ENCODE measurements at places on chromosomes 1 and 21.

GRCh38 chr1:54516249-54516920, 31.6 kb upstream of the ACOT11 start:
- no peak overlapping the region for H3K4me3 ChIP-seq
- H3K27me3 ChIP-seq: no peaks in the 10 kb centered on the region
- no peaks in the 10 kb centered on the region for H3K36me3 ChIP-seq
- no peak for DNase-seq
- no peaks in the 10 kb centered on the region for H3K4me1 ChIP-seq
- no peak overlapping the region for H3K27ac ChIP-seq

DNA sequence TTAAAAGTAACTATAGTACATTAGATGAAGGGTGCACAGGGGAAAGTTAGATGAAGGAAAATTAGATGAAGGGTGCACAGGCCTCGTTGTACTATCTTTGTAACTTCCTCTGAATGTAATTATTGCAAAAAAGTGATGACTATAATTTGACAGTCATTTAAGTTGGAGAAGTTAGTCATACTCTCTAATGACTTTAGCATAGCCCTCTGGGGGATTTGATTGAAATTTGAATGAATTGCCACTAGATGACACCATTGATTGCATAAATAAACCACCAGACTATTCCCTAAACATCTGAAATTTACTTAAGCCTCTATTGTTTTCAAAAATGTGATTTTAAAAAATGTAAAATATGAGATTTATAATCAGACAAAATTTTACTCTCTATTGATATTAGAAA, 102.6 kb downstream of the TPR start:
- no peaks in the 10 kb centered on the region for H3K36me3 ChIP-seq
- no peaks in the 10 kb centered on the region for H3K27me3 ChIP-seq
- no peak for DNase-seq
- no peaks in the 10 kb centered on the region for H3K4me1 ChIP-seq
- no peak overlapping the region for H3K4me3 ChIP-seq
- no peak overlapping the region for H3K27ac ChIP-seq

DNA sequence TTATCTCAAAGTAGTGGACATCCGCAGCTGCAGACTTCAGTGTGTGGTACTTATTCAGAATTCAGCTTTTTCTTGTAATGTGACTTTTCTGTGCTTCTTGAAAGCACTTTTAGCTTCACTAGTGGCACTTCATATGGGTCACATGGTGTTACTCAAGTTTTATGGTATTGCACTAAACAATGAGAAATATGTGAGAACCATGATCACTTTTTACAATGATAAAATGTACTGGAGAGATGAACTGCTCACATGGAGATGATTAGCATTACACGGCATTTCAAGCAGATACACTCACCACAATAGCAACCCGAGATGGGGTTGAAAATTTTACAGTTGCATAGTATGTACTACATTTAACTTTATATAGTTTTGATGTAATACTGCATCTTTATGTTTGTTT, 40.1 kb upstream of the GPR52 start:
- no peak for DNase-seq
- no peaks in the 10 kb centered on the region for H3K4me1 ChIP-seq
- H3K27me3 ChIP-seq: no peaks in the 10 kb centered on the region
- H3K4me3 ChIP-seq: no peak overlapping the region
- no peaks in the 10 kb centered on the region for H3K36me3 ChIP-seq
- H3K27ac ChIP-seq: no peak overlapping the region

DNA sequence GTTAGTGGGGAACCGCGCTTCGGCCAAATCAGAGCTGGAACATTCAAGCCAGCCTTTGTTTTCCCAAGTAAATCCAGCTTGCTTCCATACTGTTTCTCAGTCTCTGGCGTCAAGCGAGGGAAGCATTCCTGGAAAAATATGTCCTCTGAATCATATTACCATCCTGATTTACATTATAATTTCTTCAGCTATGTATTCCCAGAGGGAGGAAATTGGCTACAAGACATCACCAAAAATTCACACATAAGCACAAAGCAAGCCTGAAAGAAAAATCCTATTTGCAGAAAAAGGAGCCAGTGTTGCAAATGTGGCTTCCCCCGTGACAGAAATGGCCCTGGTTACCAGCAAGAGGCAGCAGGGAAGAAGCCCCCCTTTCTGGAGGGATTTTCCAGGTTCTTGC, 233.3 kb downstream of the KCNJ6 start:
- H3K36me3 ChIP-seq: no peaks in the 10 kb centered on the region
- no peak for DNase-seq
- no peaks in the 10 kb centered on the region for H3K4me1 ChIP-seq
- H3K4me3 ChIP-seq: no peak overlapping the region
- no peak overlapping the region for H3K27ac ChIP-seq

GRCh38 chr1:58999676-59000075, 215.8 kb upstream of the JUN start:
- no peaks in the 10 kb centered on the region for H3K27me3 ChIP-seq
- H3K4me3 ChIP-seq: no peak overlapping the region
- H3K36me3 ChIP-seq: no peaks in the 10 kb centered on the region
- H3K4me1 ChIP-seq: no peaks in the 10 kb centered on the region

- H3K4me1 ChIP-seq: peaks cover 14% of the 10 kb centered on the region
- no peaks in the 10 kb centered on the region for H3K36me3 ChIP-seq
- H3K27me3 ChIP-seq: peaks cover 26% of the 10 kb centered on the region
- H3K4me3 ChIP-seq: peak within 1 kb of the TSS; percentile 16
- DNase-seq: no peak
Measured at GRCh38 chr1:6424619-6425593, at the start of gene ESPN. Gene ESPN, plus strand, starts transcription at chr1:6424776. Its CDS starts 180 bp downstream, at chr1:6424956.

DNA sequence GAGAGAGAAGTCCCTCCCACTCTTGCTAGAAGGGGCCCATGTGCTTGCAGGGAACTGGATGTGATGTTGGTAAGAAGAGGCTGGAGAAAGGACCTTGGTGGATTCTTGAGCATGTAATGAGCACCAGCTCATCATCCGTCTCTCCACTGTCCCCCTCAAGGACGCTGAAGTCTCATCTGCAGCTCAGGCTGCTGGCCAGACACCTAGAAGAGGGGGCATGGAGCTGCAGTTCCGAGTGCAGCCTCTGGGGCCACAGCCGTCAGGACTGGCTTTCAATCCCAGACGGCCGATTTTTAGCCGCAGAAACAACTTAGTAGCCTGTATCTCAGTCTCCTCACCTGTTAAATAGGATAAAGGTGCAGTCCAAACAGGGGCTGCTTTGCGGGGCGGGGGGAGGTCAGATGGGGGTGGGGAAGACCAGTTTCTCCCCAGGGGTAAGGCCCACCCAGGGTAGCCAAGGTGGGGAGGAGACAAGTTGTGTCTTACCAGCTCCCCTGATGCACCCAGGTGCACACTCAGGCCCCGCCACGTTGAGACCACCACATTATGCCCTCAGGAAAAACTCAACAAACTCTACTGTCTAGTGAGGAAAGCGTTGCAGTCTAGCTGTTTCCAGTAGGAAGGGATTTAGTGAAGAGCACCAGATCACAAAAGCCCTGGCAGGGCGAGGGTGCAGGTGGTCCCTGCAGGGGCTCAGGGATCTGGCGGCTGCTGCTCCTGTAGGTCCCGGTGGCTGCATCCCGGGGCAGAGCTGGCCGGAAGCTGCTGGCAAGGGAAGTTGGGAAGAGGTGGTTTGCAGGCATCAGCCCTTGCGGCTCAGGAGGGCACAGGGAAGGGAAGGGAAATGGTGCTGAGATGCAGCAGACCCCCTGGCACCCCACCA, 29.5 kb downstream of the LDLRAP1 start:
- no peak for DNase-seq
- peaks cover 24% of the 10 kb centered on the region for H3K4me1 ChIP-seq
- no peak overlapping the region for H3K27ac ChIP-seq
- no peaks in the 10 kb centered on the region for H3K27me3 ChIP-seq
- no peak overlapping the region for H3K4me3 ChIP-seq

DNA sequence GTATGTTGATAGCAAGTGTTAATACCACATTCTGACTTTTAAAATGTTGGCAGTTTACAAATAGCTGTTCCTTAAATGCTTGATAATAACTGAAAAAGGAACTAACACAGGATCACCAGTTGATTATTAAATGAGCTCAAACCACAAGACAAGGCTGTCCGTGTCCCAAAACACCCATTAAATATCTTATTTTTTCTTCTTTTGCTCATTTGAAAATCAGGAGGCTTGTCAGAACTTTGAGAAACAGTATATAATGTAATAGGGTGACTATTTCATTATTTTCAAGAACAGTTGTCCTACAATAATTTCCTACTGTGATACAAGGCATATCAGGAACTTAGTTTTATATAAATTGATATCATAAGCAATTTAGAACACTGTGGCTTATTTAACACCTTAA, 2.7 kb downstream of the CDKN2C start:
- peak overlapping the region; percentile 93 for H3K4me3 ChIP-seq
- H3K4me1 ChIP-seq: no peaks in the 10 kb centered on the region
- no peaks in the 10 kb centered on the region for H3K36me3 ChIP-seq
- H3K27me3 ChIP-seq: no peaks in the 10 kb centered on the region
- DNase-seq: no peak

DNA sequence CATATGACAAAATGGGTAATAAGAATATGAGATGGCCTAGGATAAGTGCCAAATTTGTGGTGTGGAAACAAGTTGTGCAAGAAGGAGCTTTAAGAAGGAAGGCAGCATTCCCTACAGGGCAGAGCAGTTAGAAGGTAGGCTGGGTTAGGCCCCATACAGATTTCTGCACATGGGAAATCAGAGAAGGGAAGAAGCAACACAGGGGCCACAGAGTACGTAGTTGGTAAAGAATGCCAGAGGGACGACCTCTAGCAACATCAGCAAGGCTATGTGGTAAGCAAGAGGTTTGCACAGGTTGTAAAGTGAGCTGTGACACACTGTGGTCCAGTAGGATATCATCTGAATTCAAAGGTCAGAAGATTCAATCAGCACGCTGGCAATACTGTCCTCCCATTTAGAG, 765.6 kb upstream of the B3GALT2 start:
- no peaks in the 10 kb centered on the region for H3K4me1 ChIP-seq
- H3K36me3 ChIP-seq: no peaks in the 10 kb centered on the region
- no peak overlapping the region for H3K27ac ChIP-seq
- no peak for DNase-seq
- H3K4me3 ChIP-seq: no peak overlapping the region
- no peaks in the 10 kb centered on the region for H3K27me3 ChIP-seq

DNA sequence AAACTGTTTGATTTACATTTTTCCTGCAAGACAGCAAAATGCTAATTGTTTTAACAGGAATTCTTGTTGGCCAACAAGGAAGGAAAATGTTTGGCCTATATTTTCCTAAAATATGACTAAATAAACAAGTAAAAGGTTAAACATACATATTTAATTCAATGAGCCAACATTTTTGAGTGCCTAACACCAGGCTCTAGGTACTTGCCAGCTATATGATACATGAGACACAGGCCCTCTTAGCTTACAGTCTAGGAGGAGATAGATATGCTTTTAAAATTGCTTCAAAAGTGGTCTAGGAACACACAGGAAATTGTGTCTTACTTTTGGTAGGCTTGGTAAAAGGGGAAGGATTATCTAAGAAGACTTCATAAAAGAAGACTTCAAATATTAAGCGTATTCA, 50.9 kb downstream of the PIGK start:
- DNase-seq: no peak
- H3K4me1 ChIP-seq: no peaks in the 10 kb centered on the region
- H3K36me3 ChIP-seq: no peaks in the 10 kb centered on the region
- H3K27me3 ChIP-seq: no peaks in the 10 kb centered on the region
- no peak overlapping the region for H3K4me3 ChIP-seq

GRCh38 chr21:27812279-27812678, 845.4 kb upstream of the ADAMTS5 start:
- DNase-seq: no peak
- no peak overlapping the region for H3K4me3 ChIP-seq
- H3K27me3 ChIP-seq: no peaks in the 10 kb centered on the region

- no peak overlapping the region for H3K27ac ChIP-seq
- DNase-seq: no peak
- no peak overlapping the region for H3K4me3 ChIP-seq
Measured at GRCh38 chr1:236869911-236870310, 74.8 kb downstream of the MTR start.

- H3K36me3 ChIP-seq: no peaks in the 10 kb centered on the region
- H3K27ac ChIP-seq: no peak overlapping the region
- no peak overlapping the region for H3K4me3 ChIP-seq
- no peaks in the 10 kb centered on the region for H3K27me3 ChIP-seq
- H3K4me1 ChIP-seq: peaks cover 9% of the 10 kb centered on the region
- DNase-seq: no peak
Measured at GRCh38 chr1:91557039-91557690, 56.5 kb downstream of the CDC7 start.

DNA sequence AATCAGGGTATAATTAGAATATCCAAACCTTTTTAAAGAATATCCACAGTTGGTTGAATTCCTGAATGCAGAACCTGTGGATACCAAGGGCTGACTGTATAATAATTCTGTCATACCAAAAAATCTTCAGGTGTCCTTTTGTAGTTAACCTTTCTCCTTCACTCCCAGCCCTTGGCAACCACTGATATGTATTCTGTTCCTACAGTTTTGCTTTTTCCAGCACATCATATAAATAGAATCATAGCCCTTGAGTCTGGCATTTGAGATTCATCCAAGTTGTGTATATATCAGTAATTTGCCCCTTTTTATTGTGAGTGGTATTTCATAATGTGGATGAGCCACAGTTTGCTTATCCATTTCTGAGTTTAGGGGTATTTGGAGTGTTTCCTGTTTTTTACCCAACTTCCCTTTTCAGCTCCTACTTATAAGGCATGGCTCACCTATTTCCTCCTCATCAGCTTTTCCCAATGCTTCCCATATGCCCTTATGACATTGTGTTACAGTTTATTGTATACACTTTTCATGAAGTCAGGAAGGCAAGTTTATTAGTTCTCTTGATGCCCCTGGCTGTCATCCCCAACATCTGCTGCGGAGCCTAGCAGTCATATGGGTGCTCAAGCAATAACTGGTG, 35.0 kb upstream of the AGO1 start:
- peaks cover 5% of the 10 kb centered on the region for H3K36me3 ChIP-seq
- H3K4me1 ChIP-seq: peaks cover 26% of the 10 kb centered on the region
- peak overlapping the region; percentile 73 for H3K27ac ChIP-seq
- no peak overlapping the region for H3K4me3 ChIP-seq

DNA sequence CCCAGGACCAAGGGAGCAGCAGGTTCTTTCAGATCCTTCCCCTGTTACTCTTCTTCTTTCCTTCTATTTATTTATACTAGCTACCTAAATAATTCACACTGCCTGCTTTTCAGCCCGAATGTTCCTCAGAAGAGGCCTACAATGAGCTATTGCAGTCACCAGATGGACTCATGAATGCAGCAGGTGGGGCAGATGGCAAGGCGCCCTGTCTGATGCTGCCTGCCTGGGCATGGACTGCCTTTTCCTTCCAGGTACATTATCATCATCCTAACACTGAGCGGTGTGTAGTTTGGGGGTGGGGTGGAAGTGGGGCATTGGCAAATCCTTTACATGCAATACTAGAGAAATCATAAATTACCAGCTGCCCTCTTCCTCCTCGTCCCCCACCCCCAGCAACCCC, 17.6 kb downstream of the ESRRG start:
- H3K27me3 ChIP-seq: no peaks in the 10 kb centered on the region
- H3K27ac ChIP-seq: no peak overlapping the region
- no peak overlapping the region for H3K4me3 ChIP-seq
- no peak for DNase-seq
- no peaks in the 10 kb centered on the region for H3K36me3 ChIP-seq
- H3K4me1 ChIP-seq: no peaks in the 10 kb centered on the region

All from ascending aorta (tissue), 2 donors.